ENCODE measurements at places on chromosomes 12 and 14.
A peak's percentile ranks its signal among the peaks of the same experiment; 100 is the strongest.

DNA sequence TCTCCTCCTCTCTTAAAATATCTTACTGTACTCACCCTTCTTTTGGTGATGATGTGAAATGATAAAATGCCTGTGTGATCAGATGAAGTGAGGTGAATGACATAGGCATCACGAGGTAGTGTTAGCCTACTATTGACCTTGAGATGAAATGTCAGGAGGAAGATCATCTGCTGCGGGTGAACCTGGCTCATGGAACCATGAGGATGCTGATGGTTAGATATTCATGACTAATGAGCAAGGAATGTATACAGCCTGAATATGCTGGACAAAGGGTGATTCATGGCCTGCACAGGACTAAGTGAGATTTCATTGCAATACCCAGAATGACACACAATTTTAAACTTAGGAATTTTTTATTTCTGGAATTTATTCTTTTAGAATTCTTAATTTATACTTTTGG is 89.6 kb downstream of the DAAM1 start:
- H3K27me3 ChIP-seq, result no peaks in the 10 kb centered on the region
- peaks cover 71% of the 10 kb centered on the region for H3K4me1 ChIP-seq
- no peaks in the 10 kb centered on the region for H3K36me3 ChIP-seq
- peak overlapping the region; percentile 85 for H3K27ac ChIP-seq
- no peak overlapping the region for H3K4me3 ChIP-seq
- peak; percentile 88 for DNase-seq

- H3K4me1 ChIP-seq, result no peaks in the 10 kb centered on the region
- DNase-seq, result no peak
- H3K27ac ChIP-seq, result no peak overlapping the region
- H3K4me3 ChIP-seq, result no peak overlapping the region
These were observed 20.9 kb downstream of the OAS2 start for GRCh38 chr12:112998987-112999767.

GRCh38 chr14:72254202-72254936 is 322.1 kb downstream of the RGS6 start:
- no peak overlapping the region for H3K4me3 ChIP-seq
- H3K27me3 ChIP-seq, result no peaks in the 10 kb centered on the region
- no peaks in the 10 kb centered on the region for H3K36me3 ChIP-seq
- H3K4me1 ChIP-seq, result no peaks in the 10 kb centered on the region
- DNase-seq, result no peak

DNA sequence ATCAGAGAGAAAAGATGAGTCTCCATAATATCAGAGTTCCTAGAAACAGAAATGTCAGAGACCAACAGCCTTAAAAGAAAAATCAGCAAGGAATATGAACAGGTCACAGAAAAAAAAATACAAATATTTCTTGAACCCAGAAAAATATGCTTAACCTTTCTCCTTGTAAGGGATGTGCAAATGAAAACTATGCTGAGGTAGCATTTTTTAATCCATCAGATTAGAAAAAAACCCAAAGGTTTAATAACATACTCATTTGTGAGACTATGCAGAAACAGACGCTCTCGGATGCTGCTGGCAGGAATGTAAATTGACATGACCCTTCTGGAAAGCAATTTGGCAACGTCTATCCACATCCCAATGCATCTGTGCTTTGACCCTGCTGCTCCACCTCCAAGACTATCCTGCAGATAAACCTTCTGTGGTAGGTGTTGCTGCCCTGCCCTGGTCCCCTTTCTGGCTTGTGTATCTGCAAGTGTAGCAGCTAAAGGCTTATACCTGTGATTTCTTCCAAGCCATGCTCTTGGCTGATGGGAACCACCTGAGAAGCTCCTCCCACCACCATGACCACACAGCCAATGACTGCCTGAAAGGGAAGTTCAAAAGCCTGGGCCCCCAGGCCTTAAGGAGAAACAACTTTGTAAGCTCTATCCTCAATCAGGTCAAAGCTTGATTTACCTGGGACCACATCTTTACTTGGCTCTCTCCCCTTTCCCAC is 49.4 kb downstream of the LTBP2 start:
- DNase-seq, result no peak
- peaks cover 70% of the 10 kb centered on the region for H3K4me1 ChIP-seq
- H3K27ac ChIP-seq, result peak overlapping the region; percentile 83
- no peaks in the 10 kb centered on the region for H3K27me3 ChIP-seq

DNA sequence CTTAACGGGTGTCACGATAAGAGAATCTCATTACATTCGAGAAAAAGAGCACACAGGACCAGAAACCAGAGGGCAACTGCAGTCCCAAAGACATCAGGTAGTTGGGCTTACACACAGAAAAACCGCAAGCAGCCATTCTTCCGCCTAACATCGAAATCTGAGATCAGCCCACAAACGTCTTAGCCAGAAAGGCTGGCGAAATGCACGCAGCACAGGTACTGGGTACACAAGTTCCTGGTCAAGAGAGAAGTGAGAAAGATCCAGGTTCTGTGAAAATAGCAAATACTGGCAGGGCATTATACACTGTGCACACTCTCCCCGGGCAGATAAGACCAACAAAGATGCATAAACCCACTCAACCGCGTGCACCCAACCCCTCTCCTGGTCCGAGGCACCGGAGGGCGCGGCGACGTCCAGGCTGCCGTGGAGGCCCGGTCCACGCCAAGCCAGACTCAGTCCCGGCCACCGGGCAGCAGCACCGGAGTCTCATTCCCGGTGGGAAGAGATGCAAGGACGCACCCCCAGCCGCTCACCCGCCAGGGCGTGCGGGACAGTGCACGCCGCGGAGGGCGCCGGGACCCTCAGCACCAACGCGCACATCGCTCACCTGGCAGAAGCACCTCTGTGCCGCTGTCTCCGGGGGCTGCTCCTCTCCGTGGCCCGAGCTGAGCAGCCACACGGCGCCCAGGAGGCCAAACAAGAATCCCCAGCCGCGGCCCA is 437 bp downstream of the ERO1A start:
- peak overlapping the region; percentile 92 for H3K27ac ChIP-seq
- H3K27me3 ChIP-seq, result no peaks in the 10 kb centered on the region
- peak; percentile 67 for DNase-seq
- peaks cover 48% of the 10 kb centered on the region for H3K4me1 ChIP-seq
- H3K4me3 ChIP-seq, result peak overlapping the region; percentile 62

DNA sequence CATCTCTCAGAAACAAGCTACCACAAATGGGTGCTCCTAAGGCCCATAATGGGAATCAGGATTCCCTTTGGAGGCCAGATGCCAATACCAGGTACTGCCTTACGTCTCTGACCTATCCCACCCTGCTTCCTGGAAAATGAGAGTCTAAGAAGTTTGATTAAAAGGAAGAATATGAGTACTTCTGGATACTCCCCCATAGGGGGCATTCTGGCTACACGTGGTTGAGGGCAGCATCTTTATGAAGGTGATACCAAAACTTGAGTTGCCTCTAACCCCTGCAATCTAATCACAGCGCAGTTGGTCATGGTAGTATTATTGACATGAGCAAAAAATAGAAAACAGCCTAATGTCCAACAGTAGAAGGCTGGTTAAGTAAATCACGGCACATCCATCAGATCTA is 184.2 kb upstream of the LHX5 start:
- no peak overlapping the region for H3K4me3 ChIP-seq
- no peak overlapping the region for H3K27ac ChIP-seq

DNA sequence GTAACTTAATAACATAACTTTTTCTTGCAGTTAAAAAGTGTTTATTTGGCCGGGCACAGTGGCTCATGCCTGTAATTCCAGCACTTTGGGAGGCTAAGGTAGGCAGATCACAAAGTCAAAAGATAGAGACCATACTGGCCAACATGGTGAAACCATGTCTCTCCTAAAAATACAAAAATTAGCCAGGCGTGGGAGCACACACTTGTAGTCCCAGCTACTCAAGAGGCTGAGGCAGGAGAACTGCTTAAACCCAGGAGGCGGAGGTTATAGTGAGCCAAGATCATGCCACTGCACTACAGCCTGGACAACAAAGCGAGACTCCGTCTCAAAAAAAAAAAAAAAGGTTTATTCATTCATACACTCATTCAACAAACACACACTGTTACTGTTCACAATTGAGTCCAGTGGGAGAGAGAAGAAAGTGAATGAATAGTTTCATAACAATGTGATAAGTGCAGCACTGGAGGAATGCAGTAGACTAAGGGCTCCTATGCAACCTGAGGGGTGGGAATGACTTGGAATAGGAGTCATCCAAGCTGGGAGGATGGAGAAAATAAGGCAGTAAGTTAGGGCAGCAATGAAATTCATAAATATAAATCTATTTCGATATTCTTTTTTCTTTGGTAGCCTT is 19.8 kb downstream of the DAD1 start:
- DNase-seq, result no peak
- no peak overlapping the region for H3K27ac ChIP-seq
- H3K36me3 ChIP-seq, result peaks cover 30% of the 10 kb centered on the region
- no peak overlapping the region for H3K4me3 ChIP-seq
- H3K4me1 ChIP-seq, result peaks cover 7% of the 10 kb centered on the region
- H3K27me3 ChIP-seq, result no peaks in the 10 kb centered on the region

DNA sequence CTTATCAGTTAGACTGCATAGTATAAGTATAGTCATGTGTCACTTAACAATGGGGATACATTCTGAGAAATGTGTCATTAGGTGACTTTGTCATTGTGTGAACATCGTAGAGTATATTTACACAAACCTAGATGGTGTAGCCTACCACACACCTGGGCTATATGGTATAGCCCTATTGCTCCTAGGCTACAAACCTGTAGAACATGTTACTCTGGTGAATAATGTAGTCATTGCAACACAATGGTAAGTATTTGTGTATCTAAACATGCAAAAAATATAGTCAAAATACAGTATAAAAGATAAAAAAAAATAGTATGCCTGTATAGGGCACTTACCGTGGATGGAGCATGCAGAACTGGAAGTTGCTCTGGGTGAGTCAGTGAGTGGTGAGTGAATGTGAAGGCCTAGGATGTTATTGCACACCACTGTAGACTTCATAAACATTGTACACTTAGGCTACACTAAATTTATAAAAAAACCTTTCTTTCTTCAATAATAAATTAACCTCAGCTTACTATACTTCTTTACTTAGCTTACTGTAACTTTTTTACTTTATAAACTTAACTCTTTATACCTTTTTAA is 40.3 kb upstream of the ANKS1B start:
- no peak overlapping the region for H3K27ac ChIP-seq
- H3K4me3 ChIP-seq, result no peak overlapping the region
- H3K4me1 ChIP-seq, result no peaks in the 10 kb centered on the region
- H3K27me3 ChIP-seq, result no peaks in the 10 kb centered on the region
- DNase-seq, result no peak

GRCh38 chr12:125633686-125634085 is 568.5 kb downstream of the AACS start:
- H3K4me3 ChIP-seq, result no peak overlapping the region
- no peak overlapping the region for H3K27ac ChIP-seq
- H3K27me3 ChIP-seq, result peaks cover 24% of the 10 kb centered on the region
- H3K4me1 ChIP-seq, result no peaks in the 10 kb centered on the region
- H3K36me3 ChIP-seq, result no peaks in the 10 kb centered on the region

GRCh38 chr12:57171668-57172067 is 24.2 kb upstream of the LRP1-AS start:
- no peaks in the 10 kb centered on the region for H3K36me3 ChIP-seq
- H3K4me1 ChIP-seq, result peaks cover 21% of the 10 kb centered on the region
- H3K4me3 ChIP-seq, result no peak overlapping the region
- DNase-seq, result no peak
- no peaks in the 10 kb centered on the region for H3K27me3 ChIP-seq

DNA sequence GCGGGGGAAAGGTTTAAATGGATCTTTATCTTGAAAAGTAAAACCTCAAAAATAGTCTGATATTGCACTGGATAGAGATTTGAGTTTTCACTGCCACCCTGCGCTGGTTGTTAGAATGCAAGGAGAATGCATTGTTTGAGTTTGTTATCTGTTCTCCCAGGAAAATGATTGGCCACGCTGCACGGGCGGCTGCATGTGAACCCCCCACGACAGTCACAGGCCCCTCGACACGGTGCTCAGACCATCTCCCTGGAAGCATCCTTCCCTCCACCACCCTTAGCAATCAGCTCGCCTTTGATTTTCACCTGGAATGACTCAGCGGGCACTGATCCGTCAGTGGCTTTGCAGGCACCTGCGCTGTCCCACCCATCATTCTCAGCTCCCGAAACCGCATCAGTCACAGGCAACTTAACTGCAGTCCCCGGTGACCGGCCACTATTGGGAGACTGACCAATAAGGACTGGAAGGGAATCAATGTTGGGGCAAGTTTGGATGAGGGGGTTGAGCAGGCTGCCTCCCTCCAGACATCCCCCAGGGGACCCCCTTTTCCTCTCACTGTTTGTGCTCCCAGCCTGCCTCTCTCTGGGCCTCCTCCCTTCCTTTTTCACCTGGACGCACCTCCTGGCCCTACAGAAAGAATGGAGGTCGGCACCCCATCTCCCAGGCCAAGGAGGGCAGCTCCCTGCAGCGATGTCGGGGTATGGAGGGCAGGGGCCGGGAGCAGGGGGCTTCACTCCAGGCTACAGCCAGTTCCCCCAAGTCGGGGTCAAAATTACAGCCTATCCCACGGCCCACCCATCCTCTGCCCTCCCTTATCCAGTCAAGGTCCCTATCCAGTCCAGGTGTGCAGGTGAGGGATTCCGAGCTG is 28.5 kb upstream of the C14orf180 start:
- H3K36me3 ChIP-seq, result no peaks in the 10 kb centered on the region
- H3K27ac ChIP-seq, result no peak overlapping the region
- no peak overlapping the region for H3K4me3 ChIP-seq
- peaks cover 94% of the 10 kb centered on the region for H3K27me3 ChIP-seq
- no peak for DNase-seq

DNA sequence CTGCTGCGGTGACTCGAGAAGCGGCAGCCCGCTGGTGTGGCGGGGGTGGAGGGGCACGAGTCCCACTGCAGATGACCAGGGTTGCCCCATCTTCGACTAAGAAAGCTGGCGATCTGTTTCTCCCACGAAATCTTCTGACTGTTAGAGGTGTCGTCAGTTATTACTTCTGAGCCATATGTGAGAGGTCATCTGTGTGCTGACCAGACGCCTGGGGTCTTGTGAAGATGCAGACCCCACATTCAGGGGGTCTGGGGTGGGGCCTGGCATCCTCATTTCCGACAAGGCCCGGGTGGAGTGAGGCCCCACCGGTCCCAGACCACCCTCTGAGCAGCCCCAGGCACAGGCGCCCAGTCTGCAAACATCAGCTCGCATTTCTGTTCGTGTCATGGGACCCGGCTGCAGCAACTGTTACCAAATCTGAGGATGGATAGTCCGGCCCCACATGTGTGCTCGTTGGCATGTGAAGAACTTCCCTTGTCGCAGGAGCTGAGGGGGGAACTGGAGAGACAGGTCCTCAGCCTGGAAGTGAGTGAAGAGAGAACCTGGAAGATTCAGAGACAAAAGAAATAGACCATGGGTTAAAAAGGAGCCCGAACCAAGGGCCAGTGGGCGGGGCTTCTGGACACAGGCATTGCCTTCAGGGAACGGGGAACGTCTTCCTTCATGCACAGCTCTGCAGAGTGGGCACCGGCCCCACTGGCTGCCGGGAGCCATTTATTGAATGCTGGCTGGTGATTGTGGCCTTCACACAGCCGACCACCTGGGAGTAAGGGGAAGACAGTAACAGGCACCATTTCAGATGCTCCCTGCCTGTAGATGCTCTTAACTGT is 135.2 kb downstream of the ADGRD1 start:
- no peaks in the 10 kb centered on the region for H3K4me1 ChIP-seq
- no peak for DNase-seq
- no peak overlapping the region for H3K4me3 ChIP-seq
- no peaks in the 10 kb centered on the region for H3K36me3 ChIP-seq
